ENCODE measurements at places on chromosomes 1 and 21. TPM values are rescaled to one million over a fixed set of nuclear protein-coding genes. Genes with fewer than 3 reads are reported as not detected.

The CELA2A gene
- not detected for total RNA-seq

The CLCNKB gene
- not detected for total RNA-seq

The ELAVL4 gene
- total RNA-seq, result not detected

The TTC22 gene
- total RNA-seq, result not detected

The VWA5B1 gene
- total RNA-seq, result not detected

The OR2G6 gene
- not detected for total RNA-seq
